H54 (cell line): ENCODE measurements at places on chromosomes 12 and 14.

GRCh38 chr12:6839482-6840201 is 1.1 kb upstream of the GNB3 start:
- no peak for DNase-seq

DNA sequence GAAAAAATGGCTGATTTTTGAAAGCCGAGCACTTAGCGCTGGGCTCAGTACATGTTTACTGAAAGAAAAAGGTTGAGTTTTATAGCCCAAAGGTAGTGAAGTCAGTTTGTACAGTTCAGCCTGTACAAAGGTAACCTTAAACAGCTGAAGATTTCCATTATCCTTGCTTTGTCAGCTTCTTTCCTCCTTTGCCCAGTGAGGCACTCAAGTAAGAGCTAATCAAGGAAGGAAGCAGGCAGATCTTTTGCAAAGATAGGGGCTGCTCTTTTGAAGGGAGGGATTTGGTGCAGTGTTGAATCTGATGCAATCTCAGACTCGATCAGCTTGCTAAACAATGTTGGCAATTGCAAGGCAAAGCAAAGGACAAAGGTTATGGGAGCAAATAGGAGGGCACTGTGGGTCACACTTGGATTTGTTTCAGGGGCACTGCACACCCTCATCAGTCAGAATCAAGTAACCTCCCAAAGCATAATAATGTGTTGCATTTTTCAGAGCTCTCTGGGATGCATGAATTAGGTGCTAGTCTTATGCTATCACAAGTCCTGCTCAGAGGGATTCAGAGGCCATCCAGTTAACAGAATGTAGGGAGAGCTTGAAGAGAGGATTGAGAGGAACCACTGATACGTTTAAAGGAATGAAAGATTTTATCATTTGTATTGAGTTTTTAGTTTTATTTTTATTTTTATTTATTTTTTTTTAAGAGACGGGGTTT is 44.4 kb downstream of the ANO6 start:
- DNase-seq, result no peak

DNA sequence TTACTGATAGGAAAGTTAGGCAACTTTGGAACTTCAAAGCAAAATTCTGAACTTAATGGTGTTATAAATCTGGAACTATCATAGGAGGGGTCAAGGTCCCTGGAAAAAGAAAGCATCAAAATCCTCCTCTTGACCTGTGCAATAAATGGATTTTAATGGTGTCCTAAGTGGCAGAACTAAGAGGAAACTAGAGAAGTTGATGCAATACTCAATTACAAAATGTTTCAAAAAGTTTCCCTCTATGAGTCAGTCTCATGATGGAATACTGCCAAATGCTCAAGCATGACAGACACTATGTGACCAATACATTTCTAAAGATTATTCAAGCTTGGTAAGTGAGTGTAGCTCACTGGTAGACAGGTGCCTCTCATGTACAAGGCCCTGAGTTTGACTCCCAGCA is 47.7 kb upstream of the ERGIC2 start:
- peak; percentile 9 for DNase-seq

GRCh38 chr14:53218161-53218560 is 65.0 kb upstream of the DDHD1 start:
- DNase-seq, result no peak

GRCh38 chr14:53567236-53567780 is 389.3 kb downstream of the BMP4 start:
- no peak for DNase-seq

DNA sequence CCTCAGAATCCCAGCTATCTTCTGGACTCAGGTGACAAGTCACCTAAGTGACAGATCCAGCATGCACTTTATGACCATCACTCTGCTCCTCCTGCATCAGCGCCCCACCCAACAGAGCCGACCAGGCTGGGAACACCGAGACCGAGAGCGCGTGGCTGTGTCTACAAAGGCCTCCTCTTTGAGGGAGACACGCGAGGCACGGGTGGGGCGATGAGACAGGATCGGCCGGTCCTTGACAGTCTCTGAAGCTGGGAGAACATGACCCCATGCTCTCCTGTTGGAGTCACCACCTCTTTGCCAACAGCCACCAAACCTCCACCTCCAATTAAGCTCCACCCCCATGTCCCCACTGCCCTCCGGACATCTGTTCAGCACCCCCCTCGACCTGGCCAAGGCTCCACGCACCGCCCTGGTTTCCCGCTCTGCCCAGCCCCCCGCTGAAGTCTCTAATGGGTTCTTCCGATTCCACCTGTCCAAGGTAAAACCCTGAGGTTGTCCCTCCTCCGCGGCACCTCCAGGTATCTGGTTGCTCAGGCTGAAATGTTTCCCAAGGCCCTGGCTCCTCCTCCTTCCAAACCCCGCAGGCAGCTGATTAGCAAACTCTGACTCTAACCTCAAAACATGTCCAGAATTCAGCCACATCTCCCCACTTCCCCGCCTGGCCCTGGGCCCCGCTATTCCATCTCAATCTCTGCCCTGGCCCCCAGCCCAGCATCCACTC is 31.5 kb downstream of the HSP90AA1 start:
- DNase-seq, result peak; percentile 55

- DNase-seq, result no peak
These were observed 45.4 kb upstream of the TESC start for GRCh38 chr12:117144599-117144998.

GRCh38 chr14:49622022-49622607 is 1.5 kb downstream of the MGAT2 start:
- no peak for DNase-seq

DNA sequence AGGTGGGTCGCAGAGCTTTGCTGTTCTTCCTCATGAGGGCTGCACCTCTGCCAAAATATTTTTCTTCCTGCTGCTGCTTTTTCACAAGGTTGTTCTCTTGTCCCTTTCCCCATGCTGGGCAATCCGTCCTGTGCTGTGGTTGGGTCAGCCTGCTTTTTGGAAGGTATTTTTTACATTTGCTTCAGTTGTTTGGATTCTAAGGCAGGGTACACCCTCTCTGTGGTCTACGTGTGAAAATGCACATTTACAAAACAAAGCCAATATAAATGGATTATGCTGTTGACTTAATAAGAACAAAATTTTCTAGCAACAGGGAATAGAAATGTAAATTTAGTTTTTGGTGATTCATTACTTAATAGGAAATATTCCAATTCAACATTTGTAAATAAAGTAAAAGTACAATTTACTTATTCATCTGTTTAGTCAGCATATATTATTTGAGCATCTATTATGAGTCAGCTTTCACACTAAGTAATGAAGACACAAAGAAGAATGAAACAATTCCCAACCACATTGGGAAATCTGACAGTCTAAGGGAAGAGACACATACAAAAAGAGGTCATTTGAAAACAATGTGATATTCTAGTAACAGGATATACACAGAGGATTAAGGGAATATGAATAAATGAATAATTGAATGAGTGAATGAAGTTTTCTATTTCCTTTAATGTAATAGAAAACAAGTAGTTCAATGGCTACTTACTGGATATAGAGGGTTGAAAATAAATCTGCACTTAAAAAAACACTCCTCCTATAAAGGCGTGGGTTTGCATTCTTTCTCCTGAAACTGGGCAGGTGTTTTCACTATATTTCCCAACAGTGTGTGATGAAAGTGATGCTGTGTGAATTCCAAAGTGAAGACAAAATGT is 94.6 kb upstream of the PRICKLE1 start:
- no peak for DNase-seq

- no peak for DNase-seq
These were observed 21.8 kb downstream of the FUT8 start for GRCh38 chr14:65434216-65434850.

GRCh38 chr12:132326646-132327045 is 2.7 kb downstream of the GALNT9 start:
- no peak for DNase-seq

- no peak for DNase-seq
These were observed 1.9 kb upstream of the TSPAN9 start for GRCh38 chr12:3075315-3075714.

DNA sequence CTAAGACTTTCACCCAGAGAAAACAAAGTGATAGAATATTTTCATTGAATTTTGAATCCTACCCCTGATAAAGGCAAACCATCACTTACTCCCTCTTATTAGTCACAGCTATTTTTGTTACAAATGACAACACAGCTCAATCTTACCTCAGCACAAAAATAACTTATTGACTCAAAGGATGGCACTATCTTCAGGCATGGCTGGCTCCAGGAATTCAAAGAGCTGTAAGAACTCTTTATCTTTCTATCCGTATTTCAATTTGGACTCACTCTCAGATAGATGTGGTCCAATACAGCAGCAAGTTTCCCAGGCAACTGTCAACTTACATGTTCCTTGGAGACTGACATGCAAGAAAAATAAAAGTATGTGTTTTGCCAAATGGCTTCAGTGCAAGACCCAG is 709.4 kb upstream of the MDGA2 start:
- DNase-seq, result no peak

DNA sequence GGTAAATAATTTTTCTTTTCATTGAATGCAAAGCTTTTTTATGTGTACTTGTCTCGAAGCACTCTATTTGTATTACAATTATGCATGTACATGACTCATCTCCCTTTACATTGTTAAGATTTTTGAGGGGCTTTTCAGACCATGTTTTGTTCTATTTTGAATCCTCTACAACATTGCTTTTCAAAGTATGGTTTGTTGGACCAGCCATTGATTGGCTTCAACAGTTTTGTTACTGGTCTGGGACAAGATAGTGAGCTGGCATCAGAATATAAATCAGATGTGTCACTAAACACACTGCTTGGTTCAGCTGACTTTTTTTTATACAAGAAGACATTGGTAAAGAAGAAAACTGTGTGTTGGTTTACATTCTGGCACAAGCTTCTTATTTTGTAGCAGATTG is 122.3 kb downstream of the MON2 start:
- no peak for DNase-seq

DNA sequence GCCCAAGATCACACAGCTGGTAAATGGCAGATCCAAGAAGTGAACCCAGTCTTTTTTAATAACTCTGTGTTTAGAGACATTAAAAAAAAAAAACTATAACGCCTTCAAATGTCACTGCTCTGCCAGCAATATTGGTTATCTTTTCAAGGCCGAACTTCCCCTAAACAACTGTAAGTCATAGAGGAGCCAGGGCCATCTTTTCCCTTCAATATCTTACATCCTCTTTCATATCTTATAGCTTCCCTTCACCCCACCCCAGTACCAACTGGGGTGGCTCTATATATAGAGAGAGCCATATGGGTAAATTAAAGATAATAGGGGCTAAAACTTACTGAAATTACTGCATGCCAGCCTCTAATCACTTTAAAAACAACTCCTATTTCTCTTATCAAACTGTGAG is 100.2 kb downstream of the STAB2 start:
- DNase-seq, result no peak

DNA sequence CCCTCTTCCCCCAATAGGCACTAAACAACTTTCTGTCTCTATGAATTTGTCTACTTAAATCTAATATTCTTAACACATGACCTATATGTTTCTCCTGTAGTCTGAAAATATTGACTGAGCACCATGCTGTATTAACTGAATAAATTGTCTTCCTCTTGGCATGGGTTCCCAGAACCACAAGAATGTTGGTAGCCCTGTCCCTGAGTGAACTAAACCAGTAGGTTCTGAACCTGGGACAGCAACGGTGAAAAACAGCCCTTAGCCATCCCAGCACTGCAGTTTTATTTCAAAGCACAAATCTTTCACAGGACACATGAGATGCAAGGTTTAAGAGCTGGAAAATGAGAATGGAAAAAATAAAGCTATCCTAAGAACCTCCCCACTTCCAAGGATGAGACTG is 20.4 kb upstream of the HSP90B1 start:
- no peak for DNase-seq

GRCh38 chr12:42868291-42868690 is 278.7 kb upstream of the PRICKLE1 start:
- DNase-seq, result no peak

DNA sequence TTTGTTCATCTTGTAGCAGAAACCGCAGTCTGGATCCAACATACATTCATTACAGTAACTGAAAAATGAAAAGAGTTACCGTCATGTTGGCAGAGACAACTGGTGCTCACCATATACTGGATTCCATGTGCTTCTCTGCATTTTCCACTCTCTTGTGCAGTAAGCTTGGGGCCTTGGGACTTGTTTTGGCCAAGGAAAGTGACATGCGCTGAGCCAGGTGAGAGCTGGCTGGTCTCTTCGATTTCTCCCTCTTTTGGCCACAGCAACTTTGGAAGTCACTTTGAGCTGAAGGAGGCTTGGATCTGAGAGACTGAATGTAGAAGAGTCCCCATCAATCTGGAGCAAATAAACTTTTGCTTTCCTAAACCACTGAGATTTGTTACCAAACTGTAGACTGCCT is 210.6 kb upstream of the ABCD2 start:
- DNase-seq, result no peak

DNA sequence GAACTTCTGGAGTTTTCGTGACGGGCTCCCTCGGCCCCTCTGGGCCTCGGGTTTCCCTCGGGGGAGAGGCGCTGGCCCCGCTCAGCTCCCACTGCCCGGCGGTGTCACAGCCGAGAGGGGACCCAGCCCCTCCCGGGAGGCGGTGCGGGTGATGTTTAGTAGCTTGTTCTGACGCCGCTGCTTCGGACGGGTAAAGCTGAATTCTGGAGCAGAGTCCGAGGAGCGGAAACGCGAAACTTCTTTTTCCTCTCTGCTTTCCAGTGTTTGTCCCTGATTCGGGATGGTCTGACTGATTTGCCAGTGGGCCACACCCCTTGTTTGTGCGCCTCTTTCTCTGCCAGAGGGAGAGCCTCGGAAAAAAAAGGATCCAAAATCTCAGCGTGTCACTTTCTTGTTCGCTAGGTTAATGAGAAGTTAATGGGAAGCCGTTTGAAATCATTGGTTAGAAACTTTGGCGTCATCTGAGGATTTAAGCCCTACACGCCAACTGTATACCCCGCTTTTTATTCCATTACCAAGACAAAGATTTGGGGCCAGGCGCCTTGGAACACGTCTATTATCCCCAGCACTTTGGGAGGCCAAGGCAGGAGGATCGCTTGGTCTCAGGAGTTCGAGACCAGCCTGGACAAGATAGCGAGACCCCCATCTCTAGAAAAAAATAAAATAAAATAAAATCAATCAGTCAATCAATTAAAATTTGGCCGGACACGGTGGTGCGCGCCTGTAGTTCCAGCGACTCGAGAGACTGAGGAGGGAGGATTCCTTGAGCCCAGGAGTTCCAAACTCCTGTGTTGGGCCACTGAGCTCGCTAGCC is 756 bp downstream of the TULP3 start:
- DNase-seq, result peak; percentile 42

GRCh38 chr12:62536546-62536945 is 69.9 kb downstream of the MON2 start:
- no peak for DNase-seq

- DNase-seq, result no peak
These were observed 1.7 kb upstream of the MFAP5 start for GRCh38 chr12:8664228-8664913.
